ENCODE measurements at places on chromosomes 4 and X.

DNA sequence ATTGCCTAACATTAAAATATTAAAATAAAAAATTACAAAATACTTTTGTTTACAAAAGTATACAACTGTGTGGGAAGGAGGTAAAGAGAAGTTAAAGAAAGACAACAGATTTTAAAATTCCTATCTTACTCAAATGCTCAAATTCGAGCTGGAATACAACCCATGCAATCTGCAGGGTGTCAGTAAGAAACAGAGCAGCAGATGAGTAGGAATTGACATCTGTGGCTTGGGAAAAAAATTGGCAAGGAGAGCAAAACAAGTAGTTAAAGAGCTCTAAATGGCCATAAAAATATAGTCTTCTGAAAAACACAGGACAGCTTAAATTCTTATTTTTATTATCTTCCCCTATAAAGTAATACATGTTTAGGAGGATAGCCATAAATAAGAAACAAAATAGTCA lies 1609.0 kb upstream of the AGA start:
- DNase-seq, result no peak

DNA sequence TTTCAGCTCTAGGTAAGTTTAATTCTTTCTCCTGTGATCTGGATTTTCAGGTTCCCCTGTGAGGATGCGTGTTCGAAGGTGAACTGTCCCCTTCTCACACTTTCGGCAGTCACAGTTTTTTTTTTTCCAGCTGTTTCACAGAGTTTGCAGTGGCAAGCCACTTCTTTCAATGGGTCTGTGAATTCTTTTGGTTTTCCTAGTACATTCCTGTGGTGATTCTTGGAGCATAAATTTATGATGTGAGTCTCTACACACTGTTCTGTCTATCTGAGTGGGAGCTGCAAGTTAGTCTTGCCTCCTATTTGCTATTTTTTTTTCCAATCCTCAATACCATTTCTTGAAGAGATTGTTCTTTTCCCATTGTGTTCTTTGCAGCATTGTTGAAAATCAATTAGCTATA lies 595.5 kb downstream of the RAPGEF2 start:
- no peak for DNase-seq

DNA sequence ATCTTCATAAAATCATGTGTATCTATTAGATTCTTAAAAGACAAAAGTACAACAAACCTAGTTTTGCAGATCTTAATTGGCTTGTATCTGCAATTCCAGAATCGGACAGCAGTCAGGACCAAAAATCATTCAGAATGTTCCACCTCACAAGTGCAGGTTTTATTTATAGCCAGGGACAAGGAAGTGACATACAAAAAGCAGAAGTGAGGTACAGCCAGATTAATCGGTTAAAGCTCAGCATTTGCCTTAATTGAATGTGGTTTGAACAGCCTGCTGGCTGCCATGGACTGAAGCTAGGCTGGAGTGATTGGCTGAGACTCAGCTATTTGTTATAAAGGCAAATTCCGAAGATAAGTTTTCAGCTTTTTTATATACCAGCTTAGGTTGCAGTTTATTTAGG lies 932.6 kb downstream of the C4orf33 start:
- no peak for DNase-seq

- DNase-seq, result no peak
Observed at GRCh38 chrX:120372667-120373370, 10.9 kb downstream of the ATP1B4 start.

GRCh38 chr4:165177725-165178666 lies 29.4 kb upstream of the KLHL2 start:
- peak; percentile 30 for DNase-seq

DNA sequence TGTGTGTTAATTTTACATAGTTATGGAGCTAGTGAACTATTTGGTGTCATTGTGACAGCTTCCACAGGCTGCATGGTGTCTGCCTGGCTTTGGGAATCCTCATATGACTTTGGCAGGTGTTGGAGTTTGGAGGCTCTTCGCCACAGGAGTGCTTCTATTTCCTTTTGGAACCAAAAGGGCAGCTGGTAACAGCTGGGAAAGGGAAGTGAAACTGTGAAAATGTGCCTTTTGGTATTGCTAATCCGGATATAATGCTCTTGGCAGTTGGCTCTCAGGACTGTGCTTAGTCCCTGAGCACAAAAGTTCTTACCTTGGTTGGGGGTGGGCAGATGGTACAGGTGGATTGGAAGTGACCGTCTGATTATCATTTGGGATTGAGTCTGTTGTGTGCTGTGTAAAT lies 18.1 kb downstream of the OFD1 start:
- DNase-seq, result peak; percentile 27

DNA sequence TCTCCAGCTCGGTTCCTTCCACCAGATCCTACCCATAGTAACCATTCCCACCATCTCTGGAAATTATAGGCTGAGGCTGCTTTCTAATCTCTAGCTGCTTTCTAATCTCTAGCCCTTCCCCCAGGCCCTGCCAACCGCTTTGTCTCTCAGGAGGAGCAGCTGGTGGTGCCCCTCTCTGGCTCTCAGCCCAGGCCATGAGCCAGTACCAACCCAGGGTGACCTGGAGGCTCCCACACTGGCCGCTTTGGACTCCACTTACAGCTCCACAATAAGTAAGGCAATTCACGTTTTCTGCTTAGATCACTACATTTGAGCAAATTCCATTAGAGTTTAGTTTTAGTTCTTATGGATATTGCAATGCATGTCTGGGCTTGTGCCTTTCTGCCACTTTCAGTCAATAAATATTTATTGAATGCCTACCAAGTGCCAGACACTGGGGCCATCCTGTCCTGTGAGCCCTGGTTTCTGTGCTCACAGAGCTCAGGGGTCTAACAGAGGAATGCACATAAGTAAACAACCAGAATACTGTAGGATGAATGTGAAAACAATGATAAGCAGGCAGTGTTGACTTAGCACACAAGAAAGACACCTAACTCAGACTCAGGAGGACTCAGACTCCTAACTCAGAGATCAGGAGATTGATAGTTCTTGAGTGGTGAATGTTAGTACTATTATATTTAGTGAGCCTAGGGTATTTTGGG lies 38.9 kb downstream of the SMC1A start:
- no peak for DNase-seq

GRCh38 chr4:120318196-120318846 lies 251.7 kb upstream of the MAD2L1 start:
- DNase-seq, result no peak

DNA sequence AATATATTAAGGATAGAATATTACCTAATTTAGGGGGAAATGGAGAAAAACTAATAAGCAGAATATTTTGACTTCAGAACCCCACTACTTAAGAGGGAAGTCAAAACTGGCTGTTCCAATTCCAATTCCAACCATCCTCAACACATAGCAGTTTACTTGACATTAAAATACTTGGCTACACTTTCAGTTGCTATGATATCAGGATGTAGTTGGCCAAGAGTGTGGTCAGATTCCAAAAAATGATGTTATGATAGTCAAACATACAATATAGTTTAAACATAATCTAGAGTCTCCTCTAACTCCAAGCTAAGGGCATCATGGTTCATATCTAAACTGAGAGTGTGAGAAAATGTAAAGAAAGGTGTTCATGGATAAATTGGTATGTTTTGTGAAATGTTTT lies 16.5 kb upstream of the SMIM14 start:
- DNase-seq, result no peak

DNA sequence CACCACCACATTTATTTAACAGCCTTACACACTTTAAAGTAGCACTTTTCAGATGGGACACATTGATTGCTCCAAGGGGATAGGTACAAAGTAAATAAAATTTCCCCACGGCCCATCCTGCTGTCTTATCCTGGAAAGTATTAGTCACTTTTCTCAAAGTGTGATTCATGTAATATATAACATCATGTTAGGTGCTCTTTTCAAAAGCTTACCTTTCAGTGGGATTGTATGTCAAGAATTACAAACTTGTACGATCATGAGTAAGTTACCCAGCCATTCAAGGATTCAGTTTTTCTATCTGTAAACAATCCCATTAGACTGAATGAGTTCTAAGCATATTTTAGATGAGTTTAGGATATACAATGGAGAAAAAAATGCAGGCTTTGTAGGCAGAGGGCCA lies 876.6 kb upstream of the GRID2 start:
- no peak for DNase-seq

DNA sequence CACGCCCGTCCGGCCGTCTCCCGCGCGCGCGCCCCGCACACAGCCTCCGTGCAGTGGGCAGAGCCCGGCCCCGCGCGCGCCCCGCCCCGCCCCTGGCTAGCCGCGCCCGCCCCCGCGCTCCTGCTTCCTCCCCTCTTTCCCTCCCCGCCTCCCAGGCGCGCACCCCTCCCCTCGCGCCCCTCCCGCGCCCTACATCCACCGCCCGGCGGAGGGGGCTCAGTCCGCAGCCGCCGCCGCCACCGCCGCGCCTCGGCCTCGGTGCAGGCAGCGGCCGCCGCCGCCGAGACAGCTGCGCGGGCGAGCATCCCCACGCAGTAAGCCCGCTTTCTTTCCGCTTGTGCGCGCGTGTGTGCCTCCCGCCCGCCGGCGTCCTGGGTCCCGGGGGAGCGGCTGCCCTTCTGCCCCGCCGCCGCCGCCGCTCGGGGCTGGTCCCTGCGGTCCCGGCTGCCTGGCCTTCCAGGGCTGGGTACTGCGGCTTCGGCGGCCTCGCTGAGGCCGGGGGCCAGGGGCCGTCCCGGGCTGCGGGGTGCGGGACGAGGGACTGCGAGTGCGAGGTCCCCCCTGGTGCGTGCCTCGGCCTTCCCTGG lies at the start of gene FHL1:
Gene FHL1 (plus strand): TSS at position 219 of the 587 bp plus-strand sequence.
- DNase-seq, result peak; percentile 59

GRCh38 chr4:52948057-52948423 lies 85.9 kb downstream of the RASL11B start:
- no peak for DNase-seq

DNA sequence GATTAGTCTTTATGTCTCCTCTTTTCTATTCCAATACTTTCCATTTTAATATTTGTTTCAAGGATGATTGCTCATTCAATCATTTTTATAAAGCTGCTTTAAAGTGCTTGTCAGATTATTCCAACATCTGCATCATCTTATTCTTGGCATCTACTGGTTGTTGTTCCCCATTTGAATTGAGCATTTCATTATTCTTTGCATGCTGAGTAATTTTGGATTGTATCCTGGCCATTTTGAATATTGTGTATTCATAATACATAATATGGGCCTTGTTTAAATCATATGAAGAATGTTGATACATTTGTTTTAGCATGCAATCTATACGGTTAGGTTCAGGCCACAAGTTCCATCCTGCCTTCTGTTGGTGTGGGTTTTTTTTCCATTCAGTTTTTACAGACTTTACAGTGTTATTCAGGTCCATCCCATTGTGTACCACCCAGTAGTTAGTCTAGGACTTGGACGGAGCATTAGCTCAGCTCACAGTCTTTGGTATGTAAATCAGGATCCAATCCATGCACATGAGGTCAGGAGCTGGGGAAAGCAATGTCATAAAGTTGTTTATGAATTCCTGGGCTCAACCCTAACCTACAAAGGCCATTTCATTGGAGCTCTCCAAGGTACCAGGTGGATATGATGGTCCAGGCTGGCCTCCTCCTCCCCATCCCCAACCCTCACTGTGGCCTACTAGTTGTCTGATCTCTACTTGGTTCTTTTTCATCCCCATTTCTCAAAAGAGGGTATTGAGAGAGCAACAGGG lies 20.3 kb downstream of the RGN start:
- no peak for DNase-seq

DNA sequence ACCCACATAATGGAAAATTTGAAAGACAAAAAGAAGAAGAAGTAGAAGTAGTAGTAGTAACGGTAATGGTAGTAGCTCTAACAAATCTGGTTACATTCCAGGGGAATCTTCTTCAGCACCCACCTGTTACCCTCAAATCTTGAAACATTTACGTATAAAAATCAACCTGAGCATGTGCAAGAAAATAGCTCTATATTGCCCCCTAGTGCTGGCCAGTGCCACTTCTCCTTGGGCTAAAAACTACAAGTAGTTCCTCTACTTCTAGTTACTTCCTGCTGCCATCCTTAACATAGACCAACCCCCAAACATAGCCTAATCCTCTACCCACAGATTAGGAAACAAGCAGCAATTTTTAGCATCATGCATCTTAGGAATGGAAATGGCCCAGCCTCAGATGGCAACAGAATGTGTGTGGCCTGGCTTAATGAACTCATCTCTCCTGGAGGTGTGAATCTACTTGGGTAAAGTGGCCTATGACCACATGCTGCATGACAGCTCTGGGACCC lies 3.1 kb downstream of the PDGFC start:
- DNase-seq, result peak; percentile 33

DNA sequence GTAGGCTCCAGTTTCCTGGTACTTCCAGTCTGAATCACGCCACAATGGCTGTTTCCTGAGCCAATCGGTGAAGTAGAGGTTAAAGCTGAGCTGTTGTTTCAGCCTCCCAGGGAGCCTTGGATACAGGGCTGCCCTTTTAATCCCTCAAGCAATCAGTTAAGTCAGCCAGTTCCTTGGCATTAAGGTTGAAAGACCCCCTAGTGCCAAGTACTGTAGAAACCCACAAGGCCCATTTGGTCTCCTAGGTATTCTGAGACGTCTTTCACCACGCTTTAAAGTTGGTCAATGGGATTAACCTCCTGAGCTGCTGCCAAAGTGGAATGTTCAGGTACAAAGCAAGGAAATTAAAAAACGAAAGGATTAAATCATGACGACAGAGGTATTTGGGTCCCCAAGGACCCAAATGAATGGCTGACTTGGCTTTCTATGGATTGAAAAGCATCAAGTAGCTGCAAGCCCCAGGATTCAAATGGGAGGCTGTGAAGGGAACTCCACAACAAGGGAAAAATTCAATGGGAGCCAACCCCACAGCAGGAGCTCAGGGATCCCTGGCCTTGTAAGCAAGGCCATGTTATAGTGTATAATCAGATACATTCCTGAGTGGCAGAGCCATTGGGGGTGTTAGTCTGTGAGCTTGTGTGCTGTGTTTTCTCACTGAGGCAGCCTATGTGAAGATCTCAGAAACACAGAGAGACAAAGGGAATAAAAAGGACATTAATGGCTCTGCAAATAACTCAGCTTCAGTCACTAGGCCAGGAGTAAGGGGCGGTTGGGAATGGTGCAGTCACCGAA lies 86.0 kb downstream of the ATG4A start:
- no peak for DNase-seq

DNA sequence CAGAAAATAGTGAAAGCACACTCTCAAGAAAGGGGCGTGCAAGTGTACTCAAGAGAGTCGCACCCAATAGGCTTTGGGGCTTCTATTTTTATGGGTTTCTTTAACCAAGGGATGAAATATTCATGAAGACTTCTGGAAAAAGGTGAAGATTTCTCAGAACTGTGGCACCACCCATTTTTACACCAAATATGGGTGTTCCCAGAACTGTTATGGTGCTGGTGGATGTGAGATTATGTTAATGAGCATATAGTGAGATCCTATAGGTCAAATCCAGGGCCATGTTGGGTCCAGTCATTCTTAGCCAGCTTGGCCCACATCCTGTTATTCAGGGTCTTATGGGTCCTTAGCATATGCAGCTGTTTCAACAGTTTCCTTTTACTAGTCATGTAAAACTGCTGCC lies 61.0 kb upstream of the SMIM10 start:
- DNase-seq, result no peak

- DNase-seq, result no peak
Observed at GRCh38 chrX:39150220-39150619, 349.0 kb downstream of the MID1IP1 start.

DNA sequence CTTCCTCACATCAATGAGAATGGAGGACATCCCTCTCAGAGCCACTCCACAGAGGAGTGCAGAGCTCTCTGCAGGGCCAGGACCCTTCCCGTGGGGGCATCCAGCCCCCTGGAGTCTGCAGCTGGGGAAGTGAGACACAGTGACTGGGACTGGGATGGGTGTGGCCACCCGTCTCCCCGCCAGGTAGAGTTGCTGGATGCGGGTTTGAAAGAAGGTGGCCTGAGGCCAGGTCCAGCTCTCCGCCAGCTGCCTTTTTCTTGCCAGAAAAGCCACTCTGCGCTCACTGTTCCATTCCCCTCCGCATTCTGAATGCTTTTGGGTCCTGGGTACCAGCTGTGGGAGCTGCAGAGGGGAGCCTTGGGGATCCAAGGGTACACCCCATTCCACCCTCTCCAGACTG lies 82.6 kb downstream of the ABLIM2 start:
- no peak for DNase-seq

Data from GM13976 (cell line).